Activated CD4-positive, alpha-beta memory T cell treated with anti-CD3 and anti-CD28 coated beads, Interleukin-2, amount 10 ng/mL, durations not matched to agents 7 days and 5 days (primary cell): ENCODE measurements at places on chromosomes 1 and 21. TPM values are rescaled to one million over a fixed set of nuclear protein-coding genes. Genes with fewer than 3 reads are reported as not detected.

KRTAP12-2 gene
- total RNA-seq: not detected

AK5 gene
- 0.86 TPM for total RNA-seq

IARS2 gene
- total RNA-seq: 55.5 TPM

- no peak for DNase-seq
- peaks cover 1% of the 10 kb centered on the region for H3K27me3 ChIP-seq
- H3K36me3 ChIP-seq: no peaks in the 10 kb centered on the region
- H3K4me1 ChIP-seq: peaks cover 24% of the 10 kb centered on the region
- no peak overlapping the region for H3K27ac ChIP-seq
- H3K4me3 ChIP-seq: no peak overlapping the region
These were observed 101.1 kb upstream of the JUN start for GRCh38 chr1:58884706-58885661.

- no peaks in the 10 kb centered on the region for H3K36me3 ChIP-seq
- no peak overlapping the region for H3K4me3 ChIP-seq
- H3K27ac ChIP-seq: no peak overlapping the region
- DNase-seq: no peak
These were observed 152.9 kb downstream of the FCRL5 start for GRCh38 chr1:157399343-157399983.

GRCh38 chr1:196723325-196724185, 51.1 kb upstream of the CFHR3 start:
- no peaks in the 10 kb centered on the region for H3K4me1 ChIP-seq
- peak; percentile 44 for DNase-seq
- H3K27me3 ChIP-seq: no peaks in the 10 kb centered on the region
- no peaks in the 10 kb centered on the region for H3K36me3 ChIP-seq
- H3K27ac ChIP-seq: no peak overlapping the region

DNA sequence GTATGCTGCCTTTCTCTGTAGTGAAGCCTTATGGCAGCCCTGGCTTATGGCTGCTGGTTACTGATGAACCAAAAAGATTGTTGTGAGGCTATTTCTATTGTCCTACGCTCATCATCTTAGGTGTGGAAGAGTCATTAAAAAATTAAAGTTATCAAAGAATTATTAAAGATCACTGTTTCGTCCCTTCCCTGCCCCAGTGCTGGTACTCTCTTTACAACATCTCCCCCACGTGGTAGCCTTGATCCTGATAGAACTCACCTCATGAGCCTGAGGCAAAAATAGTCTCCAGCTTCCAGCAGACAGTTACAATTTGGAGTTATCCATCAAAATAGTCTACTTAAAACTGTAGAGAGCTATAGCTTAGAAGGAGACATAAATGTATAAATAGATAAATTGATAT, 201.5 kb downstream of the S1PR1 start:
- peaks cover 15% of the 10 kb centered on the region for H3K27me3 ChIP-seq
- no peaks in the 10 kb centered on the region for H3K4me1 ChIP-seq
- no peak overlapping the region for H3K27ac ChIP-seq

DNA sequence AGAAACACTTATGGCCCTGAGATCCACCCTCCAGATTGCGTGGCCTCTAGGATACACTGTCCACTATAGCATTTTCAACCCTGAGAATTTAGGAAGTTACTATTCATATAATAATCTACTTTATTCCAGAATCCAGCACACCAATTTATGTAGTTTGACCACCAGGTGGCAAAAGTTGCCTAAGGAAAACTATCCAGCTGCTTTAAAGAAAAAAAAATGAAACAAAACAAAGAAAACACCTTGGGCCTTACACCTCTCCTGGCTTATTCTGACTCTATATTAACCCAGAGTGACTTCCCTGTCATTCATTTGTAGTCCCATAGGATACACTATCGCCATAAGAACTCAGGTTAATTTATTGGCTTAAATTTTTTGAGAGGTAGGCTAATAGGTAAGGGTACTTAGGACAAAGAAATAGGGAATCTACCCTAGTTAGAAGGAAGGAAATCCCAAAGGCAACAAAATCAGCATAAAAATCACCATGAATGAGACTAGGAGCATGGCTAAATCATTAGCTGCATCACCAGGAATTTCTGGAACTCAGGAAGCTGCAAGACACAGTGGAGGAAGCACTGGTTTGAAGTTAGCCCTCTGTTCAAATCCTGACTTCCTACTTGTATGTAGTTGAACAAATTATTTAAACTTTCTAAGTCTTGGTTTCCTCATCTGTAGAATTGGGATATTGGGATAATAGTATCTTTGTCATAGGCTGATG, 107.5 kb downstream of the SPAG17 start:
- H3K27ac ChIP-seq: no peak overlapping the region
- no peak for DNase-seq
- peaks cover 6% of the 10 kb centered on the region for H3K4me1 ChIP-seq
- H3K4me3 ChIP-seq: no peak overlapping the region
- H3K27me3 ChIP-seq: peaks cover 3% of the 10 kb centered on the region

- DNase-seq: no peak
- no peaks in the 10 kb centered on the region for H3K27me3 ChIP-seq
- H3K4me3 ChIP-seq: no peak overlapping the region
- H3K27ac ChIP-seq: no peak overlapping the region
- peaks cover 5% of the 10 kb centered on the region for H3K4me1 ChIP-seq
These were observed 47.6 kb downstream of the RAB3GAP2 start for GRCh38 chr1:220224611-220225124.

- no peak overlapping the region for H3K27ac ChIP-seq
- H3K4me1 ChIP-seq: no peaks in the 10 kb centered on the region
- H3K4me3 ChIP-seq: no peak overlapping the region
- peaks cover 16% of the 10 kb centered on the region for H3K27me3 ChIP-seq
These were observed 12.1 kb downstream of the FCRL5 start for GRCh38 chr1:157540160-157540748.

DNA sequence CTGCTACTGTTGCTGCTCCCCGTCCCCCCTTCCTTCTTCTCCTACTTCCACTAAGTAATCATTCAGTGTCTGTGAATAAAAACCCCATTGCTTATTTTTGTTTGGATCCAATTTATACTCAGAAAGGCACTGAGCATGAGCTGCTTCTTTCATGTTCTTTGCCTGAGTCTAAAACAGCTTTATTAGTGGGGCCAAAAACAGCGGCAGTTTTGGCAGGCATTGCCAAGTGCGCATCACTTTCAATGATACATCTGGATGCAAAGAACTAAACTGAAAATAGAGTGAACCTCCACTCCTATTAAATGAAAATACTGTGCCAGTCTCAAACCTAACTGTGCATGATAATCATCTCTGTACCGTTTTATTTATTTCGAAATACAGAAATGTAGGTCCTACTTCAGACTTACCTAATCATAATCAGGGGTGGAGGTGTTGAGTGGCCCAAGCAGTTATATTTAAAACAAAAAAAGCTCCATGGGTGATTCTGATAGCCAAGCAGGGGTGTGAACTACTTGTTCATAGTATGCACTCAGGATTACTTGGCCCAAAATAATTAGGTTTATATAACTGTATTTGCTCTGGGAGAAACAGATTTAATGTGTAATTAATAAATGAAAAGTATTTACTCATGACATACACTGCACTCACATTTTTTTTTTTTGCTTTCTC, 48.4 kb downstream of the NEK7 start:
- H3K4me3 ChIP-seq: no peak overlapping the region
- H3K27ac ChIP-seq: no peak overlapping the region
- peaks cover 14% of the 10 kb centered on the region for H3K36me3 ChIP-seq
- DNase-seq: no peak
- peaks cover 31% of the 10 kb centered on the region for H3K4me1 ChIP-seq

DNA sequence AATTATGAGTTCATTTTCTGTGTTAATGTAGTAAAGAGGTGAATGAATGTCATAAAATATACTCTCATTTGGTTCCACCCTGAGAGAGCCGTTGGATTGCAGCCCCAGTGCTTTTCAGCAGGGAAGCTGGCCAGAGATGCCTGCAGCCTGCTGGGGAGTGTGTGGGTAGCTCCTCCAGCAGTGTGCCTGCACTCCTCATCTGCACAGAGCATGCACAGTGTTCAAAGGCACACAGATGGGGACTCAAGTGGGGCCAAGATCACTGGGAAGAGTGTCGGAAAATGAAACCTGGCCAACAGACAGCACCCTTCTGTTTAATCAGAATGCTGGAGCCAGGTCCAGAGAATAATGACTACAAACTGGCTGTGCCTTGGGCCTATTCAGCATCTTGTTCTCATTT, 206.8 kb downstream of the ST6GALNAC3 start:
- peaks cover 1% of the 10 kb centered on the region for H3K27me3 ChIP-seq
- no peak overlapping the region for H3K27ac ChIP-seq
- peaks cover 14% of the 10 kb centered on the region for H3K4me1 ChIP-seq
- H3K4me3 ChIP-seq: no peak overlapping the region
- no peak for DNase-seq

DNA sequence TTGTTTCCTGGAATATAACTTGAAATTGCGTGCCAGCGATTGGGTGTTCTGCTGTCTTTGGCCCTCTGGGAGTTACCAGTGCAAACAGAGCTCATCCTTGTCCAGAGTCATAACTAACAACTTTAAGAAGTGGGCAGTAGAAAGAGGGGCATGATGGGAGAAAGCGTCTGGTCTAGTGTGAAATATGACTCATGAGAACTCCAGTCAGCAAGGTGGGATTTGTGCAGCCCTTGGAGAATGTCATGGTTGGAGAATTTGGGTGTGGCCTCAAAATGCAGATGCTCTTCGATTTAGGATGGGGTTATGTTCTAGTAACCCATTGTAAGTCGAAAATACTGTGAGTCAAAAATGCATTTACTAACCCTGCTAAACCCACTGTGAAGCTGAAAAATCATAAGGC, 12.9 kb downstream of the ATP1B1 start:
- no peaks in the 10 kb centered on the region for H3K36me3 ChIP-seq
- no peak for DNase-seq
- H3K27me3 ChIP-seq: no peaks in the 10 kb centered on the region
- no peak overlapping the region for H3K4me3 ChIP-seq
- no peak overlapping the region for H3K27ac ChIP-seq

- peaks cover 17% of the 10 kb centered on the region for H3K4me1 ChIP-seq
- H3K27me3 ChIP-seq: no peaks in the 10 kb centered on the region
- H3K4me3 ChIP-seq: no peak overlapping the region
- DNase-seq: no peak
- peaks cover 44% of the 10 kb centered on the region for H3K36me3 ChIP-seq
These were observed 71.5 kb downstream of the USP24 start for GRCh38 chr1:55143684-55144083.

DNA sequence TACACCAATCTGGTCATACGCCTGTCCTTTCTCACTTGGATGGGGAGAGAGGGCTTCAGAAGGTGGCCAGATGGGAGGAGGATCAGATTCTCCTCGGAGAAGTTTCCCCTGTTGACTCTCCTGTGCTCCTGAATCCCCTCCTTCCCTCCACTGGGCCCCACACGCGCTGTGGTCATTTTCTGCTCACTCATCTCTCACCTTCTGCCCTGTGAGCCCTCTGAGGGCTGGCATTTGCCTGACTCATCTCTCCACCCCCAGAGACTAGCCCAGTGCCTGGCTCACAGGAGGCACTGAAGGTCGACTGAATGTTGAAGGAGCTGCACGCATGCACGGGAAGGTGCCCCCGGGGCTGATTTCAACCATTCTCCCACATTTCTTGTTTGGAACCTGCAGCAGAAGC, 14.2 kb downstream of the ABCA4 start:
- no peak for DNase-seq
- H3K4me1 ChIP-seq: peaks cover 13% of the 10 kb centered on the region
- no peak overlapping the region for H3K27ac ChIP-seq
- no peak overlapping the region for H3K4me3 ChIP-seq
- no peaks in the 10 kb centered on the region for H3K36me3 ChIP-seq

DNA sequence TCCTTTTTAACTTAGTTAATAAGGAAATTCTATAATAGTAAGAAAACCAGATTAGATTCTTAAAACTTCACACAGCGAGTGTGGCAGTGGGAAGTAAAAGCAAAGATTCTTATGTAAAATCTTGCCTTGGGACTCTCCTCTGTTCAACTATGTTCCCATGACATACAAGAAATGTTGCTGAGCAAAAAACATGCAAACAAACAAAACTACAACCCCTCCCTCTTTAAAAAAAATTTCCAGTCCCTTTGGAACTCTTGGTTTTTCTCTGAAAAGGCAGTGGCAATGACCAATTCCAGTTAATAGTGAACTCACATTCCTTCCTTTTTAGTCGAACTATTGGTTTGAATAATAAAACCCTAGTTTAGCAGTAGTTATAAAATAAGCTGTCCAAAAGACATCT, 453.1 kb upstream of the ZRANB2 start:
- no peaks in the 10 kb centered on the region for H3K4me1 ChIP-seq
- H3K27ac ChIP-seq: no peak overlapping the region
- DNase-seq: no peak
- H3K4me3 ChIP-seq: no peak overlapping the region
- no peaks in the 10 kb centered on the region for H3K27me3 ChIP-seq
- H3K36me3 ChIP-seq: no peaks in the 10 kb centered on the region

DNA sequence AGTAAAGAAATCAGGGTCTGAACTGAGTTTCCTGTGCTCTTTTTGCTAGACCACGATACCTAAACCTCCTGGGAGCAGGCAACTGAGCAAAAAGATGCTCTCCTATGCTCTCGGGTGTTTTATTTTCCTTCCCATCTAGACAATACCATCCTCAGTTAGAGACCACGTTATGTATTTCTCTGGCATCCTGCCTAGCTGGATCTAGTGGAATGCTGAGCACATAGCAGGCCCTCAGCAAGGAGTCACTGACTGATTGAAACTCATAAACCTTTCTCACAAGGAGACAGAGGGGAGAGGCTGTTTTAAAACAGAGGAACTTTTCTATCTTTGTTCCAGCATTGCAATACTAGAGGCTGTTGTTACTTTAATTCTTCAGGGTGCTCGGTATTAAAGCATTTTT, 168.0 kb downstream of the CYYR1 start:
- peaks cover 10% of the 10 kb centered on the region for H3K4me1 ChIP-seq
- no peak for DNase-seq
- no peak overlapping the region for H3K4me3 ChIP-seq
- H3K27ac ChIP-seq: no peak overlapping the region
- H3K36me3 ChIP-seq: no peaks in the 10 kb centered on the region
- no peaks in the 10 kb centered on the region for H3K27me3 ChIP-seq

DNA sequence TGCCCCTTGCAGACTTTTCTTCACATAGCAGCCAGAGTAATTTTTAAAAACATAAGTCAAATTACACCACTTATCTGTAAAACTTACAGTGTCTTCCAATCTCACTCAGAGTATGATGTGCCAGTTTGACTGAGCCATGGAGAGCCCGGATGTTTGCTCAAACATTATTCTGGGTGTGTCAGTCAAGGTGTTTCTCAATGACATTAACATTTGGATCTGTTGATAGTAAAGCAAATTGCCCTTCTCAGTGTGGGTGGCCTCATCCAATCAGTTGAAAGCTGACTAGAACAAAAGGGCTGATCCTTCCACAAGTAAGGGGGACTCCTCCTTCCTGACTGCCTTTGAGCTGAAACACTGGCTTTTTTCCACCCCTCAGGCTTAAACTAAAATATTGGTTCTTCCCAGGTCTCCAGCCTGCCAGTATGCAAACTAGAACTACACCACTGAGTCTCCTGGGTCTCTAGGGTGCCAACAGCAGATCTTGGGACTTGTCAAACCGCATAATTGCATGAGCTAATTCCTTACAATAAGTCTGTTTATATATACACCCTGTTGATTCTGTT, 157.9 kb upstream of the CTTNBP2NL start:
- H3K27ac ChIP-seq: no peak overlapping the region
- peaks cover 15% of the 10 kb centered on the region for H3K27me3 ChIP-seq
- no peaks in the 10 kb centered on the region for H3K4me1 ChIP-seq
- DNase-seq: no peak
- H3K36me3 ChIP-seq: no peaks in the 10 kb centered on the region
